ENCODE measurements at places on chromosomes 4 and X.

DNA sequence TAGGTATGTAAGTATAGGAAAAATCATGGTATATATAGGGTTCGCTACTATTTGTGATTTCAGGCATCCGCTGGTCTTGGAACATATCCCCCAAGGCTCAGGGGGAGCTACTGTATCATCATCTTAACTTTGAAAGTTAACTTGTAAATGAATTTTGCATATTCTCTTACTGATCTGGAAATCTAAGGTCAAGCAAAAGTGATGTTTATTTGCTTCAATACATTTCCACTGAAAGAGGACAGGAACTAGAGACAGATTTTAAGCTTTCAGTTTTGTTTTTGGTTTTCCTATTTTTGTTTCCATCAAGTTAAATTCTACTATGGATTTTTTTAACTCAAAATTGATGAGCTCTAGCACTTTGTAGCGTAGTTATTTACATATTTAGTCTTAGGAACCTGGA, 56.2 kb downstream of the NAF1 start:
- no peak for DNase-seq

DNA sequence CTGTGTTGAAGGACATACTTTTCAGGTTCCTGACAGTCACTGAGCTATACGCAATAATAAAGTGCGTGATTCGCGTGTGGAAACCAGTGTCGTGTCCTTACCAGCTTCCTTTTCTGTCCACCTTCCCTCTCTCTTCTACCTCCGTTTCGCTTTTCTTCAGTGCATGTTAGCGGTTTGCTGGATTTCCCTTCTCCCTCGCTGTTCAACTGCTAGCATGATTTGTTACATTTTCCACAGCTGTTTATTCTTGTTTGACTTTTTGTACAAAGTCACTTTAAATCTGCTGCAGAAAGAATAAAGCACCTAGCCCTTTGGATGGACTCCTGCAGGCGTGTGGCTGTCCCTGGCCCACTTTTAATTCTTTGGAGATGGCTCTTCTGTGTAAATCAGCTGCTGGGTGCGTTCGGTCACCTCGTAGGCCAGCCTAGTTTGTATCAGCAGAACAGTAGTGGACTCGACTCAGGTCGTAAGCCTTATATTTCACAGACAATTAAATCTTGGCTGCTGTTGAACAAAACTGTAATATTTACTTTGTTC, 8.9 kb upstream of the HAND2 start:
- DNase-seq: no peak

DNA sequence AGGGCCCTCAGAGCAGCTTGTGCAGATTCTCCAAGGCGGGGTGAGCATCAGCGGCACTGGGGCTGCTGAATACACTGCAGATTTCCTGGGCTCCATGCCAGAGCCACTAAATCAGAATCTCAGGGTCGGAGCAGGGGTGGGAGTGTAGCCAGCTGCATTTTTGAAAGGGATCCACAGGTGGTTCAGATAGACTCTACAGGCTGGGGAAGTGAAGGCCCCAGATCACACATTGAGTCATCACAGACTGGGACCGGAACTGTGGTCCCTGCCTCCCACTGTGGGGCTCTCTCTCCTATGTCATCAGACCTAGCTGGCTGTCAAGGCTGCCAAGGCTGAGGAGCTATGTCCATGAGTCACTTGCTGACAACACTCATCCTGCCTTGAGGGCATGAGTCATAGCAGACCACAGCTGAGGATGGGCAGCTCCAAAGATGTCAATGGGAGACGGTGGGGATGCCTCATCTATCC, 162.3 kb upstream of the MAMLD1 start:
- DNase-seq: peak; percentile 85

DNA sequence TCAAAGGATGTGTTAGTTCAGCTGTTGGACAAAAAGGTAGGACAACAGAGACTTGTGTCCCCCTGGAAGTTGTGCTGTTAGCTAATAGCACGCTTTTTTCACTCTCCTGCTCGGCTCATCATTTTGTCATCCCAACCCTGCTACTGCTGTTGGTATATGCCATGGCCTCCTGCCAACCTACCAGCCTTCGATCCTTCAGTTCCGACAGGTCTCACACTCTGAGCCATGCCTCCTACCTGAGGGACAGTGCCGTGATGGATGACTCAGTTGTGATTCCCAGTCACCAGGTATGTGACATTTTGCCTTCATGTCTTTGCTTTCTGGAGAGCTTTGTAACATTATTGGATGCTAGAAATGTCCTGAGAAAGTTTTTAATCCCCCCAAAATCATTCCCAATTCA, 268.1 kb downstream of the ANK2 start:
- DNase-seq: no peak

DNA sequence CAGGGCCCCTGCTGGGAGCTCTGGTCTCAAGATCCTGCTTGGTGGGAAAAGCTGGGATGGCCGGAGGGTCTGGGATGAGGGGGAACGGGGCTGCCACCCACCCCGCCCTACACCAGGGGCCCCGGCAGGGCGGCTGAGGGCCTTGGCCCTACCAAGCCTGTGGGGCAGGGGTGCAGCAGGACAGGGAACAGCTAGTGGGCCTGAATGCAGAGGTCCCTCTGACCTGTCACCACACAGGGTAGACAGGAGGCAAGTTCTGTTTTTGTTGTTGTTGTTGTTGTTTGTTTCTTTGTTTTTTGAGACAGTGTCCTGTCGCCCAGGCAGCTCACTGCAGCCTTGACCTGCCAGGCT, 332 bp upstream of the RENBP start:
- DNase-seq: no peak

DNA sequence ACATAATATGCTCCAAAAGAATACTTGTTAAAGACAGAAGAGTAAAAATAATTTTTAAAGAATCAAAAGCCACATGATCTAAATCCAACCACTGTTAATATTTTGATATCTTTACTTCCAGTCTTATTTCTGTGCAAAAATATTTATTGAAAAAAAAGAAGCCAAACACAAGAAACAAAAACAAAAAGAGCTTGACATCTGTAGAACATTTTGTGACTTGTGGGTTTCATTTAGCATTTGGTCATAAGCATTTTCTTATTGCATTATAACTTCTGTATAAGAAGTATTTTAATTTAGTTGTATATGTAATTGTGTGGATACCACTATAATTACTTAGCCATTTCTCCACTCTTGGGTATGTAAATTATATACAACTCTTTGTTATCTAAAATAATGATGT, 63.1 kb downstream of the DIPK2B start:
- no peak for DNase-seq

DNA sequence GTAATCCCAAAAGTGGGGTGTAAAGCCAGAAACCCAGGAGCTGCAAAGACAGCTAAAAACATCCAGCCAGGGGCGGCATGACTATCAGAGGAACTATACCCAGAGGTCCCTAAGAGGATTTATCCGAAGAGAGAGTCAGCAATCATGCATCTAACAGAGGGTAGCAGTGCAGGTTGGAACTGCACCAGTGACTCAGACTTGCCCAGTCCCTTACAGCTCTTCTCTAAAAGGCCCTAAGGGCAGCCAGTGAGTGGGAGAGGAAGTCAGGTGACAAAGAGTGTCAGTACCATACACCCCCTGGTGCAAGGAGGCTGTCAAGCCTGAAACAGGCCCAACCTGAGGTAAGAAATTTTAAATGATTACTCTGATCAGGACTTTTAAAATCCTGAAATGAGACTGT, 88.1 kb downstream of the CAMK2D start:
- DNase-seq: peak; percentile 29

DNA sequence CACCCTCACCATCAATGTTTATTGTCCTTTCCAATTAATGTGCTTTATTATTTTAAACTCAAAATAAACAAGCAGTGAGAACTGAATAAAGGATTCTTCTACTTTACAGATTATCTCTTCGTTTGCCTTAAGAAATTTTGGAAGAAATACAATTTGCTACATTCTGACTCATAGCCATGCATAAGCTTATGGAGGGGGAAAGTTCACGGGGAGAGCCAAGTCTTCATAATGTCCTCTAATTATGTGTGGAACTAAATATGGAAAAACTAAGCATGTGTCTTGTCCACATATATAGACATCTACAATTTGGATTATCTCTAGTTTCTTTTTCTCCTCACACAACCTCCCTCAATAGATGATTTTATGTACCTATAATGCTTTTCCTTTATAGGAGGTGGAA, 17.5 kb downstream of the CXCL13 start:
- no peak for DNase-seq

- DNase-seq: peak; percentile 72
Measured at GRCh38 chrX:11143931-11144678, 33.0 kb downstream of the HCCS start.

DNA sequence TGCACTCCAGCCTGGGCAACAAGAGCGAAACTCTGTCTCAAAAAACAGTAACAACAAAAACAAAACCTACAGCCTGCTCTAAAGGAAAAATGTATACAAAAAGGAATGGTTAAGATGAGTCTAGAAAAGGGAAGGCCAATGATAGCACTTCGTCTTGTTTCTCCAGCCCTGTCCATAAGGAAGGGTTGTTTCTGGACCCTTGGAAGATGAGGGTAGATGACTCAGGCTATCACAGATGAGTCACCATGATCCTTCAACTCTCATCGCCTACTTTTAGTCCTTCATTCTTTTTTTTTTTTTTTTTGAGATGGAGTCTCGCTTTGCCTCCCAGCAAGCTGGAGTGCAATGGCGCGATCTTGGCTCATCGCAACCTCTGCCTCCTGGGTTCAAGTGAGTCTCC, 8.8 kb downstream of the PLA2G12A start:
- no peak for DNase-seq

GRCh38 chrX:116607776-116608175, 145.0 kb upstream of the CT83 start:
- DNase-seq: no peak

DNA sequence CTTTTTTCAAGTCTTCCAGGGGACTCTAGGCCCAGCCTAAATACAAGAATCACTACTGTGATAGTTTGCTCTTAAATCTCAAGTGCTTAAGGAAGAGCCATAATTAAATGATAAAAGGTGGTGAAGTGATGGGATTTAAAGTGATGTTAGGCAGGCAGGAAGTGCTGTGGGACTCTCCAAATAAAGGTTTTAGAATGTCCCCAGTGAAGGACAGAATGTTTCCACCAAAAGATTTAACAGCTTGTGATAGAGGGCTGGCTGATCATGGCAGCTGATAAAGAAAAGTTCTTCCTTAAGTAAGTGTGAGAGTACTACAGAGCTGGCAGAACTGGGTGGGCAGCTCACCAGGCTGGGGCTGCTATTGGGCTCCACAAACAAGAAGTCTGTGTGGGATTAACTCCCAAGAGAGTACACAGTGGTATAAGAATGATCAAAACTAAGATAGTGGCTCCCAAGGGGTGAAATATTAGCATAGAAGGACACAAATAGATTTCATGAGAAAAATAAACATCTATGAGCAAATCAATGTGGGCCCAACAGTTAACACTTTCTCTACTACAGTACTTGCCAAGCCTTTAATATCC, 637.2 kb upstream of the CPEB2 start:
- DNase-seq: no peak

GRCh38 chr4:92299152-92299551, 4.6 kb upstream of the GRID2 start:
- DNase-seq: no peak

DNA sequence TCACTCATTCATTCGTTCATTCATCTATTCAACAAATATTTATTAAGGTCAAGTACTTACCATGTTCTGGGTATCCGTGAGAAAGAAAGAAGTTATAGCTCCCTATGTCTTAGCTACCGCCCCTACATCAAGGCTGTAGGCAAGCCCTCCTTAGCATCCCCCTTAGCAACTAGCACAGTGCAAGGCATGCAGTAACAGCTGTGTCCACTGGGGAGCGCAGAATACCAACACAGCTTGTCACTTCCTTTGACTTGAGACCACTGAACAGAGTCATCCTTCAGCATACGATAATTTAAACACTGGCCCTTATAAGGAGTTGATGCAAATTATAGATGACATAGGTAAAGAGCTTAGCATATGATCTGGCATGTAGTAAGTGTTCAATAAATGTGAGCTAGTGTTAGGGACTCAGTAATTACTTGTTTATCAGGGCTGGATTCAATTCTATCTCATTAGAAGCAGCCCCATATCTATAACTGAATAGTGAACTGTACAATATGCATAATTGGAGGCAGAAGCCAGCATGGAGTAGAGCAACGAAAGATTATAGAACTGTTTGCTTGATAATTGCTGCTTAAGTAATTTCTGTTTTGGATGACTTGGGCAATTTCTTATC, 8.7 kb downstream of the KIAA1210 start:
- DNase-seq: peak; percentile 51

- no peak for DNase-seq
Measured at GRCh38 chr4:55729351-55730279, 90.0 kb upstream of the EXOC1L start.

DNA sequence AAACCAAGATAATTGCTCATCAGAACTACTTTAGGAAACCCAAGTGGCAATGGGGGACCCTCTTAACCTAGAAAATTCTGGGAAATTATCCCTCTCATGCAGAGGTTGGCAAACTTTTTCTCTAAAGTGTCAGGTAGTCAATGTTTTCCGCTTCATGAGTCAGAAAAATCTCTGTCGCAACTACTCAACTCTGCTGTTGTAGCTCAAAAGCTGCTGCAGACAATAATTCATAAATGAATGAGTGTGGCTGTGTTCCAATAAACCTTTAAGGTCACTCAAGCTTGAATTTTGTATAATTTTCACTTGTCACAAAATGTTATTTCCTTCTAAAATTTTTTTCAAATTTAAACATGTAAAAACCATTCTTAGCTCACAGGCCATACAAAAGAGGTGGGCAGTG, 193.4 kb upstream of the MID1 start:
- DNase-seq: no peak

GRCh38 chr4:140675599-140676231, 80.5 kb downstream of the TBC1D9 start:
- DNase-seq: no peak

- no peak for DNase-seq
Measured at GRCh38 chr4:188037003-188037713, 41.6 kb downstream of the ZFP42 start.

DNA sequence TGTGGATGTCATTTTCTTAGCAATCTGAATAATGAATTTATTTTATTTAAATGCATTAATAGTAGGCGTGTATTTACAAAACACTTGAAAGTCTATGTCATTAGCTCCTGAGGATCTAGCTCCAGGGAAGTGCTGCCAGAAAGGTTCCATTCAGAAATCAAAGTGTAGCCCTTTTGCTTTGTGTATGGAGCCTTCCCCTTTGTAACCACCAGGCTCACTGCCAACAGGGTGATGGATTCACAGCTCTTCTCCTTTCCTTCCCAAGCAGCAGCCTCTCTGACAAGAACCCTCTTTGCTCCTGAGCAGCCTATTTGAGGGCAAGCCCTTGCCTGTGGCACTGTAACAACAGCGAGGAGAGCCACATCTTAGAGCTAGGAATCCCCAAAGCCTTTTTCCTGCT, 286.0 kb upstream of the RASGEF1B start:
- DNase-seq: peak; percentile 36

DNA sequence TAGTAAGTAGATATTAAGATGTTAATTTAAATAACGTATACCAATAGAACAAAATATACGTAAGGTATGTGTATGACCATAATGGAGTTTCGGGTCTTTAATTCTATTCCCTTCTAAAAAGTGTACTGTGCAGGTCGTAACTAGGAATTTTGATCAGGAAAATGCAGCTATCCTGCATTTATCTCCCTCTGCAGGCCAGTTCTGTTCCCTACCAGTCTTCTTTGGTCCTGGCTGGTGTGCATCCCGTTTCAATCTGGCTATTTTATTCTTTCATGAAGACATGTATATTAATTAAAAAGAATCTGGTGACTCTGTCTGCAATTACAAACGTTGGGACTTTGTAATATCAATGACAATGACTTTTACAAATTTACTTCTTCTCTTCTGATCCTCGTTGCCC, 534.1 kb upstream of the AADAT start:
- no peak for DNase-seq

Measured in inflammatory macrophage (primary cell).